ENCODE measurements at places on chromosomes 12 and 14.

DNA sequence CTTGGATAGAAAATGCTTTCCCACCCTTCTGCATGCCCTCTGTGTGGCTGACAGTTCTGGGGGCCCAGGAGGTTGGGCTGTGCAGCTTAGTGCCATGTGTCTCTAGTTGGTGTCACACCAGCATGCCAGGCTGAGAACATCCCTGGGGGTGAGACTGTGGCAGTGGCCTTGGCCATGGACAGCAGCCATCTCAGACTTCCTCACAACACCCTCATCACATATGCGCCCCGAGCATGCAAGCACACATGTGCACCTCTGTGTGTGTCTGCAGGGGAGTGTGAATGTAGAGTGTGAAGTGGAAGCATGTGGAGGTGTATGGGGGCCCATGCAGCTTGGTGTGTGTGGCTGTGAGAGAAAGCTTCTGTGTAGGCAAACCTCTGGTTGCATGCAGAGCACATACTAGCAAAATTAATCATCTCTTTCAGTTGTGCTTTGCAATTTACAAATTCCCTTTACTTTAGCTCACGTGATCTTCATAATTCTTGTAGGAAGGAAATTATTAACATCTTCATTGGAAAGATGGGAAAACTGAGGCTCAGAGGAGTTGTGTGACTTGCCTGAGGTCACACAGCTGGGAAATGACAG, 8.4 kb downstream of the ASIC1 start:
- no peak for DNase-seq

GRCh38 chr12:21800011-21800410, 25.5 kb upstream of the KCNJ8 start:
- DNase-seq, result no peak

- DNase-seq, result no peak
Observed at GRCh38 chr12:113302886-113303640, 31.8 kb downstream of the SLC8B1 start.

DNA sequence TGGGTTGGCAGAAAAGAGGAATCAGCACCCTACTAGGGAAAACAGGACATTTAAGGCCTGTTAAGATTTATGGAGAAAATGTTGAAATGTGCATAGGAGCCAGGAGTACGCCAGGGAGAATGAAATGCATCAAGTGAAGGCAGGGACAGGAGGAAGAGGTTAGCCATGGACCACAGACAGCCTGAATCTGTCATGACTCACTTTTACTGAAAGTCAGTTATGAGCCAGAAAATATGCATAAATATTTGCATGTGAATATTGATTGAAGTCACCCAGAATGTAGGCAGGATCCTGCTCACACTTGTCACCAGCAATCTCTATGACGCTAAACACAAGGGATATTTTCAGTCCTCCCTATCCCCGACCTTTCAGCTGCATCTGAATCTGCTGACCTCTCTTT, 25.1 kb upstream of the CDK17 start:
- DNase-seq, result peak; percentile 24

GRCh38 chr12:41064411-41064810, 123.7 kb upstream of the PDZRN4 start:
- DNase-seq, result no peak

DNA sequence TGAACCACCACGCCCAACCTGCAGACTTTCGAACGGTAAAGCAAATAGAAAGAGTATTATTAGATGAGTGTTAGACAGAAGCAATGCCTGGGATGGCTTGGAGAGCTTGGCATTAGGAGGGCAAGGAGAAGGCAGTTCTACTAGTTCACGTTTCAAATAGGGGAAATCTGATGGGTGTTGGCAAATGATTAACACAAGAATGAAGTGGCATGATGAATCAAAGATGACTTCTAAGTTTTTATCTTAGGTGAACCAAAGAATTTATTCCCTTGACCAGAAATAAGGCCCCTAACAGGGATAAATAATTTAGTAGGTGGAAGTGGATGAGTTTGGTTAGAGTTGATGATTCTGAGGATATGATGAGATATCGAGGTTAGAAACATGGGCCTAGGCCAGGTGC, 38.5 kb downstream of the DRAM1 start:
- no peak for DNase-seq

DNA sequence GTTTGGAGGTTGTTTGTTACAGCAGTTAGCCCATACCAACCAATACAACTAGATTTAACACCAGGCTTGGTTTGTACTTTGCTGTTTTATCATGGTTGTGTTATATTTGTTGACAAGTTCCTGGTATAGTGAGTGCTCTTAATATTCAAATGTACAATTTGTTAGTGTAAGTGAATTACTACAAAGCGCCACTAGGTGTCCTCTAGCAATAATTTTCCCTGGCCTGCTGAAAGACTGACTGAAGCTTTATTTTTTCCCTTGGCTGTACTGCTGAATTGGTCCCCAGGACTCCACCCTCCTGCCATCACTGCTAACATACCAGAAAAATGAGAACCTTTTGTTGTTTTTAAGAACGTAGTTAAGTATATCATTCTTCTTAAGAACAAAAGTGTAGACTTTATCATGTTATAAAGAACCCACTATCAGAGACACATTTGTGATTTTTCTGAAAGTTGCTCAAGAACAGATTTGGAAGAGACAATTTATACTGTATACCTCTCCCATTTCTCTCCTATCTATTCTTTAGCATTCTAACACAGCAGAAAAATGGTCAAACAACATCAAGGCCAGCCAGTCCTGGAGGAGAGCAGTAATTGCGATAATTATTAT, 75.3 kb upstream of the FAR2 start:
- DNase-seq, result no peak

GRCh38 chr12:19633194-19633593, 193.9 kb downstream of the AEBP2 start:
- DNase-seq, result no peak

- DNase-seq, result no peak
Observed at GRCh38 chr12:59407799-59408198, 188.0 kb upstream of the SLC16A7 start.

GRCh38 chr14:37900561-37900960, 305.1 kb downstream of the TTC6 start:
- no peak for DNase-seq

- DNase-seq, result no peak
Observed at GRCh38 chr12:92471551-92471950, 231.2 kb upstream of the PLEKHG7 start.

DNA sequence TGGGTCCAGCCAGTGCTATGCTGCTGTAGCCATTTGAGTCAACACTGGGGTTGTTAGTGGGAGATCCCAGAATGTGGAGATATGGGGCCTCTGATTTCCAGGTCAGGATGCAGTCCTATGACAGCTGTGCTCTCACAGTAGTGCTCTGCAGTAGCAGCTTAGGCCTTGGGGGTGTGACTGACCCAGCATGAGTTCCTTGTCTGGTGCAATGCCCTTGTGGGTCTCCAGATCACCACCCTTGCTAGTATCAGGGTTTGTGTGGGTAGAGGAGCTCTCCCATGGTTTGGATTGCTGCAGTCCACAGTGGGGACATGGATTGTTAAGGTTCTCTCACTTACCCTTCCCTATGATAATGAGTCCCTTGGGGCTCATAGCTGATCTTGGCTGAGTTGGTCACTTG, 113.7 kb downstream of the RAD51B start:
- DNase-seq, result no peak
